ENCODE measurements at places on chromosomes 3 and 15.

DNA sequence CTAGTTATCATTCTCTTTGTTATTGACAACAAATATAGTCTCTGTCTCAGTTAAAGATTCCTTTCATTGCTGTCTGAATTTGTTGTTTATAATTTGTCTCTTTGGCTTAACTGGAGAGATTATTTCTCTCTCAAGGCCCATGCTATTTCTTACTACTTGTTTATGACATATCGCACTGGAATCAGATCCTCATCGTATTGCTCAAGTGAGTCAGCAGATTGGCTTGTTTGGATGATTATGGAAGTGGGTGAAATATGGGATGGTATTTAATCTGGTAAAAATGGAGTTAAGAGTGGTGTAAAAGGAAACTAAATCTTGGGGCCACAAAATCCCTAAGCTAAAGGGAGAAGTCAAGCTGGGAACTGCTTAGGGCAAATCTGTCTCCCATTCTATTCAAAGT is 613.1 kb downstream of the SI start:
- no peak for DNase-seq

GRCh38 chr15:33068007-33068481 is 126.5 kb downstream of the FMN1 start:
- no peak for DNase-seq

GRCh38 chr3:197482001-197482400 is 73.8 kb downstream of the BDH1 start:
- no peak for DNase-seq

DNA sequence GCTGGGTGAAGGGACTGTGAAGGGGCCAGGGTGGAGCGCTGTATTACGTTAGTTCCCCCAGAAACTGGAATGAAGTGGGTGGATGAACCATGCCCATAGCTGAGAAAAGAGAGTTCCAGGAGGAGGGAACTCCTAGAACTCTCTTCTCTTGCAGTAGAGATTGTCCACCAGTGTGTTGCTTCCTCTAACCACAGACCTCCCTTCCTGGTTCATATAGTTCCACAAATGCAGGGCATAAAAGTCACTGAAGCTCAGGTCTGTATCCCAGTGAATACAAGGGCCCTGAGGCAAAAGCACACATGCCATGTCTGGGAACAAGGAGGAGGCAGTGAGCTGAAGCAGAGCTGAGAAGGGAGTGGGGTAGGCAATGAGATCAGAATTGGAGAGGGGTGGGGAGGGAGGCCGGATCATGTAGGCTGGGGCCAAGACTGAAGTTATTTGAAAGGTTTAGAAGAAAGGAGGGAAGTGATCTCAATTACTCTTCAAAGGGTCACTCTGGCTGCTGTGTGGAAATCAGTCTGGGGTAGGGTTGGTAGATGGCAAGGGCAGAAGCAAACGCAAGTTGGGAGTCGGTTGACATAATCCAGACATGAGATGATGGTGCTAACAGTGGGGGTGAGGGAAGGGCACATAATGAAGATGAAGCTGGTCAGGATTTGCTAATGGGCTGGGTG is 6.5 kb downstream of the A4GNT start:
- DNase-seq, result no peak

GRCh38 chr3:195143221-195143620 is 127.7 kb downstream of the XXYLT1 start:
- DNase-seq, result no peak

- no peak for DNase-seq
These were observed 12.6 kb downstream of the HAPLN3 start for GRCh38 chr15:88882785-88883184.

DNA sequence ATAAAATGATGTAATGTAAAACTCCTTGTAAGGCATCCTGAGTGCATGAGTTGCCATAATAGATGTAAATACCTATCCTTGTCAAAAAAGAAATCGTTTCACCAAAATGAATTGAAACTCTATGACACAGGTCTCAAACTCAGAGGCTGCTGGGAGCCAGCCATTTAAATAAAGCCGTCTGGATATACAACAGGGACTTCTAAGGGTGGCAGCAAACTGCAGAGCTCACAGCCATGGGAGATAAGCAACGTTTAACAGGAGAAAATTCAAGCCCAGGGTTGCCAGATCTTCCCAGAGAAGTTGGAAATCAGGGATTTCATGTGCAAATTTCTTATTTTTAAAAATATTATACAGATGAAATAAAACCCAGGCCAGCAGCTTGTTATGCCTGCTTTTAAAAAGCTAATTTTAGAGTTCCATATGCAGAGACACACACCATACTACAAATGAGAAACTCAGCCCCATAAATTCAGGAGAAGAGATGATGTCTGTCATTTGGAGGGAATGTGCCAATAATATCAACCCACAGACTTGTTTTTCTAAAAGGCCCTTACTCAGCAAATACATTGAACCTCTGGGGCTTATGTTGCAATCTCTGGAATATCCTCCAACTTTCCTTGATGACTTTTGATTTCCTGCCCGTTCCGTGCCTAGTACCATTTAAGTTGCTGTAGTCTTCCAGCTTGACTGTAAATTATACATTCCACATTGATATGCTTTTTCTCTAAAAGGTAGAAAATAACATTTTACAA is 75.6 kb downstream of the AQP9 start:
- no peak for DNase-seq

DNA sequence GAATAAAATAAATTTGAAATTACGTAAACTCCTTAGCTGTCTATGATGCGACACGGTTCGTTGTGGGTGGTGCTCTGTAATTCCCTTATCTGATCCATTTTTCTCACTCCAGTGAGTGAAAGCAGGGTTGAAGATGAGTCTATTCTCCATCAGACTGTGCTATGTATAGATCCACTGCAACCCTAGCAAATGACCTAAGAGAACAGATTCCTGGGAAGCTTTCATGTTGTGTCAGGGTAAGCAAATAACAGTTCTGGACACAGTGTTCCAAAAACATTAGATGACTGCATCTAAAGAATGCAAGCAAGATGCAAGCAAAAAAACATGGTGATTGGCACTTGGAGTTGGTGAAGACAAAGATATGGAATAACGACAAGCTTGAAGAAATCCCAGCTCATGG is 239.3 kb downstream of the SLC9A9 start:
- DNase-seq, result no peak

DNA sequence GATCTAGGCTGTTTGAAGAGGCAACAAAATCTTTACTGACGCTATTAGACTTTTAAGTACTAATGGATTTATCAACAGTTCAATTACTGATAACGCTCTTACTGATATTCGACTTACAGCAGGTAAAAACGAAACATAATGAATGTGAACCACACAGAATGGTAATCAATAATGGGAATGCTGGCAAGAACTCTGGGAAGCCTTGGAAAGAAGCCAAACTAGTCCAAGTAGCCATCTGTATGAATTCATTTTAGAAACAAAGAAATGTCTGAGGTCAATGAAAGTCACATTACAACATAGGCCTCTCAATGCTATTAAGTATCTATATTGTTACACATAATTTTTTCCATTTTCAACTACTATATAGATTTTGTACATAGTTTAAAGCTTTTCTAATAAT is 130.0 kb downstream of the DMXL2 start:
- no peak for DNase-seq

- DNase-seq, result no peak
These were observed 614.3 kb downstream of the DIPK2A start for GRCh38 chr3:144585953-144586352.

- DNase-seq, result no peak
These were observed 1.8 kb upstream of the RPP25 start for GRCh38 chr15:74958320-74958907.

- no peak for DNase-seq
These were observed 1532.5 kb upstream of the CADM2 start for GRCh38 chr3:83426300-83426699.

- no peak for DNase-seq
These were observed 183.8 kb downstream of the ATG7 start for GRCh38 chr3:11455956-11456355.

DNA sequence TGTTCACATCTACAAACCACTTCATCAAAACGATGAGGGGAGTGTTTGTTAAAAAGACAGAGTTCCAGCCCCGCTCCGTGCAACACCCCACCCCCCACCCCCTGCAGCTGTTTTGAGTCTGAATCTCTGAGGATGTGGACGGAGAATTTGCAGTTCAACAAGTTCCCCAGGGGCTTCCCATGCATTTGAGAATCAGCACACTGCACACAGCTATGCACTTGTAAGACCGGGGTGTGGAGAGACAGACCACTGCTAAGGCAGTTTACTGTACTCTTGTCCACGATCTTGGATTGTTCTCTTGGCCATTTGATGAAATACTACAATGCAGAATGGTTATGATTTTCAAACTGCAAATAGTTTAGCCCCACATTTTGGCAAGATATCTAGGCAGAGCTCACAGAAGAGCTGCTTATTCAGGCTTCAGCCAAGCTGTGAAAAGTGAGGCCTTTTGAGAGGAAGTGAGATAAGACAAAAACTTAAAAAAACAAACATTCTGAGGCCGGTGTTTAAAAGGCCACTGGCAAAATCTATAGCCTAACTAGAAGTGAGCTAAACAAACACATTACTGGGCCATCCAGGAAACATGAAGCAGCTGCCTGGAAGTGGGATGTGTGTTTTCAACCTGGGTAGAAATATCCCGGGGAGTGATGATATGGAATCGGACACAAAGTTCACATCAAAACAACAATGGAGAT is 308.2 kb upstream of the ADAMTS9 start:
- DNase-seq, result no peak

GRCh38 chr15:101162701-101163483 is 89.0 kb downstream of the CHSY1 start:
- peak; percentile 73 for DNase-seq

- no peak for DNase-seq
These were observed 39.3 kb downstream of the NFKBIZ start for GRCh38 chr3:101888653-101889052.

GRCh38 chr3:12906141-12906915 is 65.0 kb upstream of the RPL32 start:
- DNase-seq, result no peak

DNA sequence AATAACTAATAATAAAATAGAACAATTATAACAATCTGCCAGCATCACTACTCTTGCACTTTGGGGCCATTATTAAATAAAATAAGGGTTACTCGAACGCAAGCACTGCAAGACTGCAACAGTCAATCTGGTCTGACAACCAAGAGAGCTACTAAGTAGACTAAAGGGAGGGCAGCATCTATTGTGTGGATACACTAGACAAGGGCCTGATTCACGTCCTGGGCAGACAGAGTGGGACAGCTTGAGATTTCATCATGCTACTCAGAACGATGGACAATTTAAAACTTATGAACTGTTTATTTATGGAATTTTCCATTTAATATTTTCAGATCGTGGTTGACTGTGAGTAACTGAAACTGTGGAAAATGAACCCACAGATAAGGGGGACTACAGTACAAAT is 39.5 kb downstream of the TNIK start:
- no peak for DNase-seq

DNA sequence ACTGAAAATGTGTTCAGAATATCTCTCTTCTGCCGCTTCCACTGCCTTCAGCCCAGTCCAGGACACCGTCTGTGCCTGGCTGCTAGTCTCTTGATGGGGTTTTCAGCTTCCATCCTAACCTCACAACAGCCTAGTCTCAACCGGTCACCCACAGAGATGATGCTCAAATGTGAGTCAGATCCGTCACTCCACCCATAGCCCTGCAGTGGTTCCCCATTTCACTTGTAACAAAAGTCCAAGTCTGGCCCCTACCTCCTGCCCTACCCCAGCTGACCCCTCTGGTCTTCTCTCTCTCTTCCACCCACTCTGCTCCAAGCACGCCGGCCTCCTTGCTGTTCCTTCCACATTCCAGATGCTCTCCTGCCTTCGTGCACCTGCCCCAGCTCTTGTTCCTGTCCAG is 68.1 kb downstream of the PPARG start:
- DNase-seq, result no peak

DNA sequence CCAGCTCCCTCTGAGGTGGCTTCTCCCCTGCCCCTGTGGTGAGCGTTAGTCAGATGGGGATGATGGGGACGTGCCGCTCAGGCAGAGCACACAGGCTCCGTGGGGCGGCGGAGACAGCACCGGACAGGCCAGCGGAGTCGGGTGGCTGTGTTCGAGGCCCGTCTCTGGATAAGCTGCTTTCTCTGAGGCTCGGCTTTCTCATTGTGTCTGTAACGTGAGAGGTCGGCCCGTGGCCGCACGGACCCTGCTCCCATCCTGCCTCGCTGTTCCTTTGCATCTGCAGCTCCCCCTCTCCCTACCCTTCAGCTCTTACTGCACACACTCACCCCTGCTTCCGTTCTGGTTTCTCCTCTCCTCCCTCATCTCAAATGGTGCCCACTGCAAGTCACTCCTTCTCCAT is 62.5 kb downstream of the FAM43A start:
- DNase-seq, result no peak

DNA sequence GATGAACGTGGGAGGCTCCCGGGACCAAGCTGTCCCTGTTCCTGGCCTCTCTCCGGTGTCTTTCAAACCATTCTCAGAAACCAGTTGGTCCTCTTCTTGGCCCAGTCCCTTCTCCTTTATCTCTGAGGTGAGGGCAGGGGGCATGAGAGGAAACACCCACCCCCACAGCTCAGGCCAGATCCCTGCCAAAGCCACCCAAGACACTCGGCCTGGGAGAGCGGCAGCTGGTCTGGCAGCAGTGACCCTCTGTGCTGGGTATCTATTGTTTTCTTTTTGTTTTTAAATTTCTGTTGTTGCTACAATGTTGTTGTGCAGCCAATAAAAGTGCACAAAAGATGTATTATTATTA is 27.3 kb downstream of the ACSBG1 start:
- no peak for DNase-seq

GRCh38 chr3:119401069-119401468 is 62.3 kb downstream of the TMEM39A start:
- DNase-seq, result no peak

- no peak for DNase-seq
These were observed 421.4 kb downstream of the MECOM start for GRCh38 chr3:169241991-169242707.

Data from cerebellar nuclear complex (tissue), 1 donor.